ENCODE measurements at places on chromosomes 6 and 20.

GRCh38 chr6:15892369-15892768 is 229.5 kb upstream of the DTNBP1 start:
- no peak for DNase-seq

- no peak for DNase-seq
Measured at GRCh38 chr20:36833275-36834020, 42.5 kb upstream of the TLDC2 start.

DNA sequence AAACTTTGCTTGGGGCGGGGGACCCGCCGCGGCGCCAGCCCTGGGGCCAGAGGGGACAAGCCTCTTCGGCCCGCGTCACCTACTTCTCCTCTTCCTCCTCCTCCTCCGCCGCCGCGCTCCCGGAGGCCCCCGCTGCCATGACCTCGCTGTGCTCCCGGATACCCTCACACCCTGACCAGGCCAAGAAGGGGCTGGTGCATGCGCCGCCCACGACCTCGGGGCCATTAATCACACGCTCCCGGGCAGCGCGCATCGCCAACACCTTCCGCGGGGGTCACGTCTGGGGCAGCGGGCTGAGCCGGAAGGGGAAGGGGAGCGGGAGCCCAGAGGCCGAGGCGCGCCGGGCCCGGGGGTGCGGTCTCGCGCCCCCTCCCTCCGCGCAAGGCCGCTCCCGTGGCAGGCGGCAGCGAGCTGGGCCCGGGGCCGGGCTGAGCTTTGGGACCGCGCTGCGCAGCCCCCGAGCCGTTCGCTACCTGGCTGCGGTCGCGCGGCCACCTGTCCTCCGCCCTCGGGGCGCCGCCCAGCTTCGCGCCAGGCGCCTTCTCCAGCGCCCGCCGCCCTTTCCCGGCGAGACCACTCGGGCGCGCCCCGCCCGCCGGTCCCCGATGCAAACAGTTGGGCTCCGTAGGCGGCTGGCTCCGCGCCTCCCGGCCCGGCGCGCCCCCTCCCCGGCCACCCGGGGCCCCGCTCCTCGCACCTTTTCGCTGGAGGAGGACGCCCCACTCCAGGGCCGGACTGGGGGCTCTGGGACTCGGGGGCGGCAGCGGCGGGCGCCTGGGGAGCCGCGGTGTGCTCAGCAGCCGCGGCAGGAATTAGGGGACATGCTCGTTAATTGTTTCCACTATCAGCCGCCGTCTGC is 575 bp upstream of the CNR1 start:
- DNase-seq, result peak; percentile 35

DNA sequence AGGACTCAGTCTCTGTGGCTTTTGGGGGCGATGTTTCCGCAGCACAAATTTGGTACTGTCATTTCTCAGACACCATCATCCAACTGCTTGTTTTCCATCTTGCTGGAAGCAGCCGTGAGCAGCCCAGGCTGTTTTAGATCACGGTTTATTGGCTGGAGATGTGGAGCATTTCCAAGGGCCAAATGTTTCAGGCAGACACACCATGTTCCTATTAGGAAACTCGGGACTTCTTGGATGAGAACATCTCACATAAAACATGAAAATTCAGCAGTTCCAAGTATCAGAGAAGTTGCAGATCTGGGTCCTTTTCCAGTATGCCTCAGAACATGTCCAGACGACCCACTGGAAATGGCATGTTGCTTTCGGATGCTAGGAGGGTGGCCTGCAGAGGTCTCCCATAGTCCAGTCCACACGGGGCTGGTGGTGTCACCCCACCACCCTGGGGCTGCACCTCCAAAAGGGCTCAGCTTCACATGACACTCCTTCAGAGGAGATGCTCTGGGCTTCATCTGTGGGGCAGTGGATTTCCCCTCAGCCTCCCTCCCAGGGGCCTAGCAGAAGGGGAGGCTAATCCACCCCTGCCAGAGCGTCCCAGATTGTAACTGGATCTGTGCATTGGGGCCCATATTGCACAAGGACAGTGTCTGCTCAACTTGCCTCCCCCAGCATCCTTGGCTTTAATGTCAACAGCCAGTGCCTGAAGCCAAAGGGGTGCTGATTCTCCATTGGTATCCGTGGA is 176.3 kb downstream of the SCP2D1 start:
- DNase-seq, result no peak

- DNase-seq, result no peak
Measured at GRCh38 chr6:90109141-90109540, 187.5 kb downstream of the BACH2 start.

GRCh38 chr20:59428441-59429205 is 128.2 kb downstream of the EDN3 start:
- DNase-seq, result no peak

- DNase-seq, result no peak
Measured at GRCh38 chr6:27617700-27618689, 145.1 kb upstream of the ZNF184 start.

DNA sequence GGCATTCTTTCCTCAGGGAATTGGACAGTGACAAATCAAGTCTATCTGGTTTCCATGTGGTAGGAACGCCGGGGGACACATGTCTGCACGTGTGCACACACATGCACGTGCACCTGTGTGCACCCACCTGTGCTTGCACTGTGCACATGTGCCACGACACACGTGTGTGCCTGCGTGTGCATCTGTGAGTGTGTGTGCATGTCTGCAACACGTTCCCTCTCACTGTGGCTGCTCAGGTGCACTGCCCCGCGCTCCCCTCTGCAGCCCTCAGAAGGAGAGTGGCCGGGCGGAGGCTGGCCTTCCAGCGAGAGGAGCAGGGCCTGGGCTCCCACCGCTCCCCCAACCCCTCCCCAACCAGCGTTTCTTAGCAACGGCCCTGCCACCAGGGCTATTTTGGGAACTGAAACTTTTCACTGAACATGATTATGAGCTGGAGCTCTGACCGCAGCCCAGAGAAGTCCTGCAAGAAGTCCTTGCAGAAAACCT is 147.8 kb downstream of the PHACTR3 start:
- DNase-seq, result peak; percentile 9

GRCh38 chr20:5843054-5843592 is 92.9 kb downstream of the SHLD1 start:
- no peak for DNase-seq

DNA sequence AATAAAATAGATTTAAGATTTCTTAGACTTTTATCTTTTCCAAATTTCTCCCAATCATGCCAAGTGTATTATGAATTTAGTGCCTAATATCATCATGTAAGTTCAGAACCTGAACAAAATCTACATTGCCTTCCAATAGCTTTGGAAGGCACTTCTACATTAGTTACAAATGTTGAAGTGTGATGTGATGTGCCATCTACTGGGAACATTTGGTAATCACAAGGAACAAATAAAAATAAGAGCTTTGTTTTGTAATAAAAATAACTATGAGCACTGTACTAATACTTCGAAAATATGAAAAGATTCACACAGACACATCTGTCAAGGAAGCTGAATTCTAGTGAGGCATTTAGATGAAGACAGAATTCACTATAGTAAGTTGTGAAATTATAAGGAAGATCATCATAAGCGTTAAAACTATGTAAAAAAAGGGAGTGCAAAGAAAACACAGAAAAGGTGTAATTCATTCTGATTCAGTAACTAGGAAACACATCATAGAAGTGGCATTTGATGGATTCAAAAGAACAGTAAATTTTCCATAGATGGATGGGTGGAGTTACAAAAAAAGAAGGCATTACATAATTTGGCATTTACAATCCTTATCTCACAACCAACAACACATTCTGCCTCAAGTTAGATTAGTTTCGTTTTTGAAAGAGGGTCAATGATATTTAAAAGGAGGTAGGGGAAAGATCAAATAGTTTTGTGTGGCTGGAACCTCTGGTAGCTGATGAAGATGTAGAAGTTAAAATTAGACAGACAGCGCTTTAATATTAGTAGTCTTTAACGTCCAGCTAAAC is 161.0 kb downstream of the ASCC3 start:
- DNase-seq, result no peak

DNA sequence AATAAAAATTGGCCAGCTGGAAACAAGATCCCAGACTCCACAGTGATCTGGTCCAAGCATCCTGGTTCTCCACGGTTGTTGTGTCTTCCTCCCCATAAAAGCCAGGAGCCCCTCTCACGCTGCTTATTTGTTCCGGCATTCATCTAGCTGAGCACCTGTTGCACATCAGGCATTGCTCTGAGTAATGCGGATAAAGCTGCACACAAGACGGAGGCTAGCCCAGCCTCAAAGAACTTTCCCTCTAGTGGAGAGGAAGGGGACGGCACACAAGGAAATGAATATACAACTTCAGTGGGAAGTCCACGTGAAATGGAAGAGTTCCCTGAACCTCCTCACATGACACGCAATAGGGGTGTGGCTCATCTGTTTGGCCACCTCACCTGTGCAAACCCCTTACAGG is 30.3 kb upstream of the NXT1 start:
- DNase-seq, result no peak

- DNase-seq, result no peak
Measured at GRCh38 chr6:41122373-41122772, 31.8 kb downstream of the TREML1 start.

DNA sequence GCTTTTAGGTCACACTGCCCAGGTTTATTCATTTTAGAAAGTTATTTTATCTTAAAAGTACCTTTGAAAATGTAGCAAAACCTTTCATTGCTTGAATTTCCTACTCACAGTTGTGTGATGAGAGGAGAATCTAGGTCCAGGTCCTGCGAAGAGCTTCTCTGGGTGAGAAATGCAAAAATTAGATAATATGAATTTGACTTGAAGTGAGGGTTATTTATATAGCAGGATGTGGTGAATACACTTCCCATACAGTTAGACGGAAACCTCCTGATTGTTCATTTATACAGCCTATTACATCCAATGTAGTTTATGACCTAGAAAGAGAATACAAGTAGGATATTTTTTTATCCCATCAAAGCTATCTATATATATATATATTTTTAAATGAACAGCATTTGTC is 30.5 kb downstream of the CDKAL1 start:
- DNase-seq, result no peak

GRCh38 chr20:35568645-35569044 is 26.8 kb downstream of the ERGIC3 start:
- DNase-seq, result no peak

DNA sequence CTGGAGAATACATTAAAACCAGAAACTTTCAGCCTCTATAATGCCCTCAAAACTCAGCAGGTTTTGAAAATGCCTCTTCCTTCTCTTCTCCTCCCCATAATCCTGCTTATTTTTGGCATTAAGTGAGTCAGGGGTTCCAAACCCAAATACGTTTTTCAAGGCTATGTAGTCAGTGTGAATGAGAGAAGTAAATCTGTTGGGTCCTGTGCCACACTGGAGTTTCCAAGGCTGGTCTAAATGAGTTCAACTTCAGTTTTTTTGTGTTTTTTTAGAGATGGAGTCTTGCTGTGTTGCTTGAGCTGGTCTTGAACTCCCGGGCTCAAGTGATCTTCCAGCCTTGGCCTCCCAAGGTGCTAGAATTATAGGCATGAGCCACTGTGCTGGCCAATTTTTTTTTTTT is 20.9 kb downstream of the PTPRA start:
- DNase-seq, result no peak

DNA sequence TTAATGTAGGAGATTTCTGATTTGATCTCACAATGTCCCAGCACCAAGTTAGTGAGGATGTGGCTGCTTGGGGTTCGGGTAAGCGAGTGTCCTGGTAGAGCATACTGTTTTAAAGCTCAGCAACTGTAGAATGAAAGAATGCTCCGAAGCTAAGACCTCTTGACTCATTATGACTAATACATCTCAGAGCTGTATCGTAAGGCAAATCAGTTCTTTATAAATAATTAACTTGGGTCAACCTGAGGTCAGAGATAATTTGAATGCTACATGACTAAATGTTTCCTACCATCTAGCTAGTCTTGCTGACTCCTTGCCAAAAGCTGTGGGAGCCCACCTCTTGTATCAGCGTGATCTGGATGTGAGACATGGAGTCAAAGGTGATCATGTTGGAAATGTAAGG is 128.8 kb upstream of the PDE7B start:
- DNase-seq, result no peak

GRCh38 chr6:92139601-92140000 is 1279.8 kb downstream of the EPHA7 start:
- DNase-seq, result no peak

- DNase-seq, result no peak
Measured at GRCh38 chr6:73079611-73079955, 145.7 kb downstream of the KHDC1L start.

DNA sequence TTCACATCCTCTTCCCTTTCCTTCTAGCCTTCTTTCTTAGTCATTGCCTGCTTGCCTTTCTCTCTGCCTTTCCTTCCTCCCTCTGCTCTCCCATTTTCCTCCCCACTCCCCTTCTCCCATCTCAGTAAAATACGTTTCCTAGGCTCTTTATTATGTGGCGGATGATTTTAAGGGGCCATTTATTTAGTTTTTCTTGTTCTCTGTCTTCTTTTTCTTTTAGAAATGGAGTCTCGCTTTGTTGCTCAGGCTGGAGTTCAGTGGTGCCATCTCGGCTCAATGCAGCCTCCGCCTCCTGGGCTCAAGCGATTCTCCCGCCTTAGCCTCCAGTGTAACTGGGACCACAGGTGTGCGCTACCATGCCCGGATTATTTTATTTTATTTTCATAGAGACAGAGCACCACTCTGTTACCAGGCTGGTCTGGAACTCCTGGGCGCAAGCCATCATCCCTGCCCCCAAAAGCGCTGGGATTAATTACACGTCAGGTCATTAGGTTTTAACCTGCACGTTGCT is 1.5 kb downstream of the MTHFD1L start:
- DNase-seq, result no peak

DNA sequence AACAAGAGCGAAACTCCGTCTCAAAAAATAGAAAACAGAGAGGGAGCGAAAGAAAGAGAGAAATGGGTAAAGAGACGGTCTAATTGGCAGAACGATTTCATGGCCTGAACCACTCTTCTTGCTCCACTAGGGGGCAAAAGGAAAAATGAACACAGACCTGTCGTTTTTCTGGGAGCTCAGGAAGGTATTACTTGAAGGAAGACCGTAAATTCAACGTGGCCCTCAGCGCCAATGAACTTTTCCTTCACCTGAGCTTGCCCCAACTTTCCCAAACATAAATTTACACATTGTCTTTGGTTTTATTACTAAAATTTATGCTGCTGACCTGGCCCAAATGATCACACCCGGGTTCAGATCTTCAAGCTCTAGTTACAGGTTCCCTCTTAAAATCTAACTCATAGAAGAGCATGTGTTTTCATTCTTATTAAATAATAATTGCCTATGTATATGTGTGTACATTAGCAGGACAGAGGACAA is 67.3 kb downstream of the ATP9A start:
- no peak for DNase-seq

All from stimulated activated naive B cell treated with anti-CD40 and anti-IgM and Interleukin-4, amounts not matched to agents 10 μg/mL and 1 μg/mL and 100 μg/mL, for 72 hours (primary cell).